Activated CD4-positive, alpha-beta T cell treated with anti-CD3 and anti-CD28 coated beads for 1 hour (primary cell): ENCODE measurements at places on chromosomes 12 and 14.
A peak's percentile ranks its signal among the peaks of the same experiment; 100 is the strongest.

DNA sequence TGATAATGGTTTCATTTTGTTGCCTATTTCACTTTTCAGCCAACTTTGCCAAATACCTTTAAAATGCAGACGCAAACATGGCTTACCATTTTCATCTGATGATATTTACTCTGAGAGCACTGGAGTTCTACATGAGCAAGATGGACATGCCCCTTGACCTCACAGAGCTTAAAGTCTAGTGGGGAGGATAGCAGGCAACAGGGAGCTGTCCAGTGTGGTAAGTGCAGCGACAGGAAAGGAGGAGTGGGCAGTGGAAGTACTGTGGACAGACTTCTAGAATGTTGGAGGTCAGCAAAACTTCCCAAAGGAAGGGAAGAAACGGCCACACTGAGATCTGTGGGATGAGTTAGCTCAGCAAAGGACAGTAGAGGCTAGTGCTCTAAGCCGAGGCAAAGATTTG is 25.3 kb downstream of the LRIG3 start:
- DNase-seq = no peak

GRCh38 chr12:39393890-39394289 is 49.0 kb downstream of the KIF21A start:
- DNase-seq = no peak

DNA sequence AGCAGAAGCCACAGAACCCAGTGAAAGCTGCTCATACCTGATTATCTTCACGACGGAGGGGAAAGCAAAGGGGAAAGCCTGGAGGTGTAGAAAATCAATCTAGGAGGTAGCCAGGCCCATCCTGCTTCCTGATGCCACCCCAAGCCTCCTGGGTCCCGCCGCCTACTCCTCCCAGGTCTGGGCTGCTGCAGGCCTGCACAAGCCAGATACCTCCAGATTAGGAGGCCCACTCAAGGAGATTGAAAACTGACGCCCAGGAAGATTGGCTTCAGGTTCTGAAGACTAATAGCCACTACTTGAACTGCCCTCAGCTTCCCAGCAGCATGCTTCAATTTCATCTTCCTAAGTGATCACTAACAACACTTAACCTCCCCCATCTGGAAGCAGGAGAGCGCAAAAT is 87.1 kb downstream of the GCH1 start:
- DNase-seq = no peak

DNA sequence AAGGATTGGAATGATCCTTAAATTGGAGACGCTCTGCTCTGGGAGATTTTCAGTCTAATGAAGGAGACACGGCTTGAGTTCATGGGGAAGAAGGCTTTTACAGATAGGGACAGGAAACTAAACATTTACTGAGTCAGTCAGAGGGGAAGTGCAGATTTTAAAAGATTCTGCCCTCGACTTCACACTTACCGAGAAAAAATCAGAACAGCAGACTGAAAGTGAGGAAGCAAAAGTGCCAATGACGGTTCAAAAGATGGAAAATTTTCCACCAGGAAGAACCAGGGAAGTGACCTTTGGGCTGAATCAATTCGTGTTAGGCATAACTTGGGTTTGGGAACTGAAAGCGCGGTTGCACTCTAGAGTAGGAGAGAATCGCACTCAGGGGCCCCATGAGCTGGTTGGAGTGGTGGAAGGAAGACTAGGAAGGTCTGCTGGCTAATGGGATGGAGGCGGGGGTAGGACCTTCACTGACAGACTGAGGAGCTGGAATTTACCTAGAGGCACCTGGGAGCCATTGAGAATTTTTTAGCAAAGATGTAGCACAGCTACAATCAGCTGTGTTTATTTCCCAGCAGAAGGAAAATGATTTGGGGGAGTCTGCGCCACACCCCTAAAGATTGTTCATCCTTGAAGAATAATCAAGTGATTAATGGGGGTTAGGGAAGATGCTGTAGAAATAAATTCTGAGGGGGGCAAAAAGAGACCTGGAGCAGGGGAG is 1.2 kb downstream of the KCNK13 start:
- no peak for DNase-seq

- DNase-seq = no peak
Observed at GRCh38 chr12:95790917-95791849, 619 bp upstream of the NTN4 start.

DNA sequence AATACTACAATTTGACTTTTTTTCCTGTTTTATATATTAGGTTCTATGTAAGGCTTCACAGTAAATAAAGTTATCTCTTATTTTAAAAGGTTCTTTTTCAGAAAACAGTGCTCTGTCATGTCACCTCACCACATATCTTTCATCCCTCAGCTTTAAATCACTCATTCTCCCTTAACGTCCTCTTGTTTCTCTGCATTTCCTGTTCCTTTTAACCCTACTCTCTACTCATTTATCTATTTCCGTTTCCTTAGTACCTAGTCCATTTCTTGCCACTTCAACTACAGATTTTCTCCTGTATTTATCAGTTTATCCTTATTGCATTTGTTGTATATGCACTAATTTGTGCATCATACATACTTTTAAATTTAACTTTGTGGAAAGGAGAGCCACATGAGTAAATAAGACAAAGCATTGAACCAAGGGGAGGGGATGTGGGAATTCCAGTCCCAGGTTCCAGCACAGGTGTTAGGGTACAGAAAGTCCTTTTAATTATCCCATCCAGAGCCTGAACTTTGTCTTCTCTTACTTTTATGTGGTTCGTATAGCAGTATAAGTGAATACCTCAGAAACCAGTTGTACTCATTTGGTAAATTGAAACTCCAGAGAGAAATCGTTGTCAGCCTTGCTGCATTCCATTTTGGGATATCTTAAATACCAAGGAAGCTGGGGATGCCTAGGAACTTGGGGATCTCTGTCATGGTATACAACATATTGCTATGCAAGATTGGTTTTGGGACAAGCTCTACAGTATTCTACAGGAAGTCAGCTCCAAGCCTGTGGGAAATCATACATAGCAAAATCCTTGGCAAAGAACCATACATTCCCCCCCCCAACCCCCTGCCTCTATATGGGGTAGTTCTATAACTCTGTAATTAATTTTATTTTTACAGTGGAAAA is 120.5 kb downstream of the DIP2B start:
- DNase-seq = no peak

DNA sequence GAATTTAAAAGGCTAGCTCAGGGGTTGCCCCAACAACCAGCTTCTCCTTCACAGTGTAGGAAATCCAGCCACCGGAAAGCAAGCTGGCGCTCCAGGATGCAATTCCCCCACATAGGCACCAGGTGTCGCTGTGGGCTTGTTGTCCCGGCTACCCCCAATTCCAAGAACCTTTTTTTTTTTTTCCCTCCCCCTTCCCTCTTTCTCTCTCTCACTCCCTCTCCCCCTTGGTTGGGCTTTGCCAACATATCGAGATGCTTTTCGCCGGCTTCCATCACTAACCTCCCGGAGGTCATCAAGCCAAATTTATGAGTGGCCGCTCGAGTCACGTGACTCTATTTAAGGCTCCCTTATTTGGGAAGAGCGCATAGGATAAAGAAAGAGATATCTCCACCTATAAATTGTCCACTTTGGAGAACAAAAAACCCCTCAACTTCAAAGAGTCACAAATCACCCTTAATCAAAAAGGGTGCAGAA is at the start of gene HOXC5:
Gene HOXC5 (plus strand): TSS at position 424 of the 474 bp plus-strand sequence. CDS start 73 bp downstream, outside the sequence.
- DNase-seq = peak; percentile 43

GRCh38 chr14:100371773-100372172 is 48.6 kb downstream of the SLC25A47 start:
- no peak for DNase-seq

GRCh38 chr14:31944256-31945073 is 132.6 kb upstream of the ARHGAP5 start:
- DNase-seq = no peak

GRCh38 chr14:31060253-31060875 is 34.2 kb upstream of the STRN3 start:
- DNase-seq = no peak

DNA sequence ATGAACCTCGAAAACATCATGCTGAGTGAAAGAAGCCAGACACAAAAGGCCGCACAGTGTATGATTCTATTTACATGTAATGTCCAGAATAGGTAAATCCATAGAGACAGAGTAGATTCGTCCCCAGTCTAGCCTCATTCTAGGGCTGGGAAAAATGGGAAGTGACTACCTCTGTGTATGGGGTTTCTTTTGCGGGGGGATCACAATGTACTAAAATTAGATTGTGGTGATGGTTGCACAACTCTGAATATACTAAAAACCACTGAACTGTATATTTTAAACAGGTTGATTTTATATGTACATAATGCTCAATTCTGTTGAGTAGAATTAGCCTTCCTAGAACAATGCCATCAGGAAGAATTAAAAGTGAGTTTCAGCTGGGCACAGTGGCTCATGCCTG is 6.3 kb upstream of the RILPL2 start:
- DNase-seq = no peak

- no peak for DNase-seq
Observed at GRCh38 chr12:52018433-52019112, 11.8 kb downstream of the TAMALIN start.

GRCh38 chr12:32568228-32568627 is 110.9 kb upstream of the DNM1L start:
- no peak for DNase-seq

DNA sequence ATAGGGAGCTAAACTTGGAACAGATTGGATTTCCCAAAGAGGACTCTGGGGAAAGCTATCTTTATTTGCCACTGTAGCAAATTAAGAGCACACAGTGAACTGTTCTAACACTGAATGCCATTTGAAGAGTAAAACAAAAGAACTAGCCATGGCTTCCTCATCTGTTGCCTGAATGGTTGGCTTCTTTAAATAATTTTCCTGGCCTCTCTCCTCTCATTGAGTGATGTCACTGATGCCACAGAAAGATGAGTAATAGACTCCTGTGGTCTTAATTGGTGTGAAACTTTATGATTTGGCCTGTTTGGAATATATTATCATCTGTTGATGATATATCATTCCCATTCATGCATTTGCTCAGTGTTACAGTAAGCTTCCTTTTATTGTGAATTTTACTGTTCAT is 42.5 kb downstream of the WDR20 start:
- DNase-seq = no peak

GRCh38 chr12:106037524-106038298 is 101.0 kb downstream of the NUAK1 start:
- DNase-seq = no peak

DNA sequence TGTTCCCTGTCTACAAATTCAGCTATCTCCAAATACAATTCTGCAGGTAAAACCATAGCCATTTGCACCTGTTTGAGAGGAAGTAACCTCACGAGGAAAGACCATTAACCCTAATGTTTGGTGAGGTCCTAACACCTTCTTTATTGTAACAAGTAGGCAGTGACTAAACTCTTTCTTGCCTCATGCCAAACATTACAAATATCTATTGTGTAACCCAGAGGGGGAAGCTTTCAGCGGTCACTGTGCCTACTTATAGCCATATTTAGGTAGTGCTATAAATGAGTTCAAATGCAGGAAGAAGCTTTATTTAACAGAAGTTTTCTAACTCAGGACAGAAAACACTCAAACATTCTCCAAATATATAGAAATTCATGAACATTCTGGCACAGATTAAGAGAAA is 252.7 kb downstream of the LRFN5 start:
- DNase-seq = no peak

DNA sequence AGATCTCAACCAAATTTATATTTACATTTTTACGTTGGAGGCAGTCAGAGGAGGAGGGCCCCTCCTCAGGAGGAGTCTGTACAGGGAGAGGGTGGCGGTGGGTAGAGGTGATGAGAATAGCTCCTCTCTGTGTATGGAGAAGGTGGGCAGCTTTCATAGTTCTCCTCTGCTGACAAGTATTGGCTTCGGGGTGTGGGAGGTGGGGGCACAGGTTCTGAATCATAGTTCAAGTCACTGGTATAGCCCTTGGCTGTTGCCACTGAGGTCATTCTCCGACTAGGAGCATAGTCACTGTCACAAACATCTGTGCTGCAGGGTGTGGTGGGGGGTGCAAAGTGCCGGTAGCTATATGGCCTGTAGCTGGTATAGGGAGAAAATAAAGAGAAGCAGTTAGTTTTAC is 50.3 kb downstream of the BCL2L14 start:
- DNase-seq = no peak

GRCh38 chr14:103022002-103022684 is 35.2 kb downstream of the CDC42BPB start:
- DNase-seq = no peak

- no peak for DNase-seq
Observed at GRCh38 chr12:130538343-130539095, 177.6 kb downstream of the RIMBP2 start.

DNA sequence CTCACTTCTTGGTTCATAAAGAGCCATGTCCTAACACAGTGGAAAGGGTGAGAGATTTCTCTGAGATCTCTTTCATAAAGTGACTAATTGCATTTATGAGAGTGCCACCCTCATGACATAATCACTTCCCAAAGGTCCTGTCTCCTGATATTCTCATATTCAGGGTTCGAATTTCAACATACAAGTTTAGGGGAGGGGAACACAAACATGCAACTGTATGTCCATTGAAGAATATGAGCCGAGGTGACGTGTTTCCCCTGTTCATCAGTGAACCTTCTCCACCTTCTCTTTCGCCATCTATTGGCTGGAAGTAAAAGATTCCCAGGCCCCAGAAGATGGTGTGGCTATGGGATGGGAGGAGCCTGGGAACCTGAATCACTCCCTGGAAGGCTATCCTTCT is 354.2 kb upstream of the ATP2B1 start:
- DNase-seq = no peak

GRCh38 chr12:10716704-10717315 is 6.3 kb downstream of the YBX3 start:
- no peak for DNase-seq

DNA sequence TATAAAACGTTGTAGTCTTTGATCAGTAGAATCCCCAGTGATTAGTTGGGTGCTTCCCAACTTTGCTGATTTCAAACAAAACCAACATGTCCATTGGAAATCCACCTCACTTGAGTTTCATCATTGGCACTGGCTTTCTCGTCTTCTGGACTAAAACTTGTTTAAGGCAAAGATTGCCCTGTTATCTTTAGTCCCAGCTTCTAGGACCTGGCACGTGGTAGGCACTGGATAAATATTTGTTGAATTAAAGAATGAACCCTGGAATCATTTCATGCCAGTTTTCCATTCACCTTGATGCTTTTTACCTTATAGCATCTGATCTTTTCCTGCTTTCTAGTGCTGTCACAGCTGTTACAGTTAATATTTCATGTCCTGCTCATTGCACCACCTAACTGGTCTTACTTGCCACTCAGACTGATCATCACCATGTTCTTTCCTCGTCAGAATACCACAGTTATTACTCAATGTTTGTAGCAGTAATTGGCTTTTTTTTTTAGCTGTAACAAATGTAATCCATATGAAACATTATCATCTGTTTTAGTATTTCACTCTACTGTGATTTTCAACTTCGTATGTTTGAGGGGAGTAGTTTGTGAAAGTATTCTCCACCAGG is 7.3 kb upstream of the C12orf50 start:
- no peak for DNase-seq

DNA sequence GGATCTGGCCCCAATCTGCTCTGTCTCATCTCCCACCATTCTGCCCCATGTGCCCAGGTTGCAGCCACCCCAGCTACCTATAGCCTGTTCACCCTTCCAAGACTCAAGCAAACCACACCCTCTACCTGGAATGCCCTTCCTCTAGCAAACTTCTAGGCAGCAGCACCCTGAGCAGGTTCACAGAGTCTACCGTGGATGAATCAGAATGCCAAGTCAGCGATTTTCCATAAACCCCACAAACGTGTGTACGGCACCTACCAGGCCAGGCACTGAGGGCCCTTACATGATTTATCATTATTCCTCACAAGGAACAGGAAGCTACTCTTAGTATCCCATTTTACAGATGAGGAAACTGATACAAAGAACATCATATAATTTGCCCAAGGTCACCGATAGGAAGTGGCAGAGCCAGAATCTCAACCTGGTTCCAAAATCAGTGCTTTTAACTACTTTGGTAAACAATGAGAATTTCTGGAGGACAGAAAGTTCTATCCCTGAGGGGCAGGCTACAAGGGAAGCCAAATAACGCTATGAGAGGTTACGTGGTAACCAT is 28.0 kb upstream of the DHRS4 start:
- no peak for DNase-seq
